Karpas-422 (cell line): ENCODE measurements at places on chromosomes 12 and 14.

DNA sequence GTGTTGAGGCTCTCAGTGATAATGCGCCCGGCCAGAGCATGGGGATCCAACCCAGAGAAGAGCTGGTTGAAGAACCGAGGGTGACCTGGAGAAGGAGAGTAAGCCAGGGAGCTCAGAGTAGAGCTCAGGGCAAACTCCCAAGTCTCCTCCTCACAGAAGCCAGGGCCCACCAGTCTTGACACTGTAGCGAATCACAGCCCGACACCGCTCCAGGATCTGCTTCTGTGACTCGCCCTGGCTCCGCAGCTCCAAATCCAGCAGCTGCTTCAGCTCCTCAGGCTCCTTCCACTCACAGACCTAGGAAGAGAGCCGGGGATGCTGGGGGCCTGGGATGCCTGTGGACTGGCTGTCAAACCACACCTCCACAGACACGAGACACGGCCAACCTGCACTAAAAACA, 8.2 kb upstream of the ZNF740 start:
- no peak for DNase-seq

- DNase-seq, result no peak
Observed at GRCh38 chr12:105935981-105936380, 202.8 kb downstream of the NUAK1 start.

DNA sequence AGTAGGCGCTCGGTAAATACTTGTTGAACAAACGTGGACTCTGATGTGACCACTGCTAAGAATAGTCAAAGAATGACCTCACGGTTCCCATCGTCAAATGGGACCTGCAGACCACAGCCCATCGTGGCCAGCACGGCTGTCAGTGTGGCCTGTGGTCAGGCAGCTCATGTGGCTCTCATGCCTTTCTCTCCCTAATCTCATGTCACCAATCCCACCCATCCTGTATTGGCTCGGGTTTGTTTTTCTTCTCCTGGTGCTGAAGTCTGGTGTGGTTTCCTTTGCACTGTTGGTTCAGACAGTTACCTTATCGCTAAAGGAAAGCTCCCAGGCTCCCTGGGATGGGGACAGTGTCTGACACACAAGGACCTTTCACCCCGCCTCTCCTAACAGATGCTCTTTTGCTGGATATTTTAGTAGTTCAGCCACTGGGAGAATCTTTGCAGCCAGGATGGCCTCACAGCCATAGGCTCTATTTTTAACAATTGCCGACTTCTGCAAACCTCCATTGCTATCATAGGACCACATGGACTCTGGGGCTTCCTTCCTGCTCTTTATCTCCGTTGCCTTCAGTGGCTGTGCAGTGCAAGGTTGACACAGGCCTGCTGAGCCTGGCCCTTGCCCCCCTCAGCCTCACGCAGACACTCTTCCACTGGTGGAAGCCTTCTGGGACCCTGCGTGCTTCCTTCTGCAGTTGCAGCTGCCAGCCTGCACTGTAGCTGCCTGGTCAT, 293.1 kb upstream of the FKBP4 start:
- DNase-seq, result no peak

- DNase-seq, result peak; percentile 41
Observed at GRCh38 chr12:124715121-124715990, 147.9 kb upstream of the NCOR2 start.

DNA sequence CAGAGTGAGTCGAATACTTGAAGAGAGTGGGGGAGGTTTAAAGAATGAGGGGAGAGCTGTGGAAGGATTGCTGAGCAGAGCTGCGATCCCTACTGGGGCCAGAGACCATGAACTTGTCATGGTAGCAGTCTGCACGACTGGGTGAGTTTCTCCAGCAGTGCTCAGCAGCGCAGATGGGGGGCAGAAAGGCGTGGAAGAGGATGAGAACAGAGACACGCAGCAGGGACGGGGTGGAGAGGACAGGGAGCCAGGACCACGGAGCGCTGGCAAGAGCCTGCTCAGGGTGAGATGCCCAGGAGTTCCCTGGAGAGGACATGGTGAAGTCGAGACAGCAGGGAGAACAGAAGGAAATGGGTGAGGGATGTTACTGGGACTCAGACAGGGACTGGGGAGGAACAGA, 2.1 kb upstream of the AQP6 start:
- DNase-seq, result no peak

- no peak for DNase-seq
Observed at GRCh38 chr12:47755655-47756562, 2.8 kb downstream of the RAPGEF3 start.

DNA sequence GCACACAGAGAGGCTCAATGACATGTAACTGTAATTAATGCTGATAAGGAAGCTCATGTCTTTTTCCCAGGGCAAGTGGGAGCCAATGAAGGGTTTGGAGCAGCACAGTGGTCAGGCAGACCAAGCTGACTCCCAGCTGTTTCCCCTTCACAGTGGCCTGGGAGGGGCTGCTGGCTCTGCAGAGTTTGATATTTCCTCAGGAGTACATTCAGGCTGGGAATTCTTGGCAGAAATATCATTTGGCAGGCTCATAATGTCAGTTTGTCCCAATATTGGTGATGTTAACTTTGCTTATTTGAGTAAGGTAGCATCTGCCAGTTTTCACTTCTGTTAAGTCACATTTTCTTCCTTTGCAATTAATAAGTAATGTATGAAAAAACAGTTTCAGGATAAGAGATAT, 247.0 kb downstream of the EMP1 start:
- DNase-seq, result no peak

- no peak for DNase-seq
Observed at GRCh38 chr14:88808359-88808758, 15.6 kb upstream of the EML5 start.

DNA sequence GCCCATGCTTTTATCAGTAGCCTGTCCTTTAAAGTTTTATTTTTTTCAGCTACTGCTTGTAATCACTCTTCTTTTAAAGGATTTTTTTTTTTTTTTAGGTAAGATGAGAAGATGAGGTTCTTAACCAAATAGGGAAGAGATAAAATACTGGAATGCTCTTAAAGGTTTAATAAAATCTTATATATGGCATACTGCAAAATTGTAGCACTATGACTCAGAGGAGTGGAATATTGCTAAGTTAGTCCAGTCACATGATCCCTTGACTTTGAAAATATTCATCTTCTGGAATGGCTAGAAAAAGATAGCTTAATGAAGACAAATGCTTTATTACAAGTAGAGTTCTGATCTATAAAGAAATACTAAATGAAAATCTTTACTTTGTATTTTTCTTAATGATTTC, 116.6 kb downstream of the NAV3 start:
- no peak for DNase-seq

DNA sequence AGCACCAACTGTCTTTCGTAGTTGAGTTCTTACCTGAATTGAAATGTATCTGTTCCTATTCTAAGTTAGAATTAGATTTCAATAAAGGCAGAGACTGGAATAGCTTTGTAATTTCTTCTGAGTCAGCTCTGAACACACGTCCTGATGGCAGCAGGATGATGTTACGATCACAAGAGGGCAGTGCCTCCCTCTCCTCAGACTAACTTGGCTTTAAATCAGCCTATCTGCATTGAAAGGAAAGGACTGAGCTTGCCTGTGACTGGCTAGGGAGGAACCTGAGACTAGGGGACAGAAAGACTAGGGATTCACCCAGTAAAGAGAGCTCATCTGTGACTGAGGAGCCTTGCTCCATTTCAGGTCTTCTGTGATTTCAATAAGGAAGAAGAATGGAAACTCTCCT, 323.7 kb upstream of the OR4E1 start:
- DNase-seq, result peak; percentile 82

- no peak for DNase-seq
Observed at GRCh38 chr12:77685901-77686300, 144.8 kb upstream of the NAV3 start.
